Activated CD4-positive, alpha-beta T cell treated with anti-CD3 and anti-CD28 coated beads, Interleukin-2, amount 10 ng/mL, durations not matched to agents 7 days and 5 days (primary cell): ENCODE measurements at places on chromosomes 4 and X. TPM values are rescaled to one million over a fixed set of nuclear protein-coding genes. Genes with fewer than 3 reads are reported as not detected.

DNA sequence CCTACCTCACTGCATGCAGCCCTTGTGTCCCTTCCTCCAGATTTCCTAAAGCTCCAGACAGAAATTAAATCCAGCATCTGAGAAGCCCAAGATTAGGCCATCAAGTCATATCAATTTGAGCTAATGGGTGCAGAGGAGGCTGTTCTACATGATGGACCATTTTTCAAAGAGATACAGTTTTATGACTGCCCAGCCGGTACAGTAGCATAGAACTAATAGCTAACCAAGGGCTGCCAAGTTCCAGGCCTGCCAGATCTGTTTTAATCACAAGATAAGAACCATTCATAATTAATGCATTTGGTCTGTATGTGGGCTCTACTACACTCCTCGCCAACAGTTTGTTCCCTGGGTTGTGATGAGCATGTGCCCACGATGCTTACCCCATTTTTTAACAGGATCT, 73.9 kb upstream of the PLAC1 start:
- DNase-seq, result no peak

The AVPR2 gene
- total RNA-seq, result not detected

- DNase-seq, result no peak
Measured at GRCh38 chr4:81214144-81214880, 710 bp downstream of the PRKG2 start.

The RADX gene
- 7.8 TPM for total RNA-seq

DNA sequence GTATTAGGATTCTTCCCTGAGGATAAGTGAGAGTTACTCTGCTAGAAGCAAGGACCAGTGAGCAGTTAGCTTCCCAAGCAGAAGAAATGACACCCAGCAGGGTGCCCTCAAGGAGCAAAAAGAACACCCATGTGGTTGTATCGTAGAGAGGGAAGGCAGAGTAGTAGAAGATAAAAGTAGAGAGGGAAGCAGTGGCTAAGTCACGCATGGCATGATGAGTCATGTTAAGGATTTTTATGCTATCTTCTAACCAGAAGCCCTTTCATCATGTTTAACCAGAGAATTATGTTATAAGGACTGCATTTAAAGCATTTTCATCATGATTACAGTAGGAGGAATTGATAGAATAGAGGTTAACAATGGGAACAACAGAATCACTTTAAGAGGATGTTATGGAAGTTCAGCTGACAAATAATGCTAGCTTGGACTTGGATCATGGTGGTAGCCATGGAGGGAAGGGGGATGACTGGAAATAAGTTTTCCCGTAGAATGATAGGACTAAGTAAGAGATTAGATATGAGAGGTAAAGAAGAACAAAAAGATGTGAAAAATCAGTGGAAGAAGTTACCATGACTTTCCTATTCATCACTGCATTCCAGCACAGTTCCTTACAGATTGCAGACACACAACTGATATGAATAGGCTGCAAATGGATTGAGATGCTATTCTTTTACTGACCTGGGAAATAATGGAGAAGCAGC, 383.5 kb upstream of the INTU start:
- no peak for DNase-seq

GRCh38 chr4:5924461-5925125, 31.7 kb upstream of the CRMP1 start:
- DNase-seq, result no peak
